Left ventricle myocardium superior (tissue), 1 donor: ENCODE measurements at places on chromosomes 1 and 21.

DNA sequence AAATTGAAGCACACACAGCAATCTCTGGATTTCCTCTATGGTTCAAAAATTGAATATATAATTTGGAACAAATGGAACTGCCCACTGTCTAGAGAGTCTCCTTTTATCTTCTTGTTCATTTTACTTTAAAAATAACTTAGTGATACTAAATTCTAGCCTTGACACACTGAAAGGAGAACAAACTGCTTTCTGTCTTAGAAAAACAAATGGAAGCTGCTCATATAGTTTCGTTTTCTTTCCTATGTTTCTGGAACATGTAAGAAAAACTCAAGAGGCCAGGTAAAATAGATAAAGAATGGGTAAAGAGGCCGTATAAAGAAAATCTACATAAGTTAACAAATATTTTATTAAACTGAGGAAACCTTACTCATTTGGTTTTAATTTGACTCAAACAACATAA, 332.7 kb downstream of the NEGR1 start:
- DNase-seq, result no peak

- DNase-seq, result no peak
Measured at GRCh38 chr1:85189120-85189519, 11.7 kb downstream of the SYDE2 start.

DNA sequence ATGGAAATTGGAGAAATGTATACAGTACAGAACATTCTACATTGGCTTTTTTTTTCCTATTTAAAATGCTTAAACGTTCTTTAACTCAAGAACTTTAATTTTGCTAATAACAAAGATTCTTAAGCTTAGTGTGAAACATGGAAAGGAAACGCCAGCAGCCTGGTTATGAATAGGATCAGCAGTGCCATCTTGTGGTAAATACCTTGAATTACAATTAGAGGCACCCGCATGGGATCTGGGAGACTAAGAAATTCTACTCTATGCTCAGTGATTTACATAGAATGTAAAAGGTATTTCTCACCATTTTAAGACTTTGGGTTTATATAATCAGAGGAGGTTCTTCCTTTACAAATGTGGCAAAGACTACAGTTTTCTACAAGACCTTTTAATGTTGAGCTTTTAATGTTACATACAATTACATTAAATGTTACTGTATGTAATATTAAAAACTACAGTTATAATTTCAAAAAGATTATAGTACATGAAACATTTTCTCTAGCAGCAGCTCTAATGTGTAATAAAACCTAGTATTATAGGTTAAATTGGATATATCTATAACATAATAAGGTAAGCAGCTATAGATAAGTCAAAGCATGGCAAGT, 32.1 kb upstream of the APOBEC4 start:
- no peak for DNase-seq

DNA sequence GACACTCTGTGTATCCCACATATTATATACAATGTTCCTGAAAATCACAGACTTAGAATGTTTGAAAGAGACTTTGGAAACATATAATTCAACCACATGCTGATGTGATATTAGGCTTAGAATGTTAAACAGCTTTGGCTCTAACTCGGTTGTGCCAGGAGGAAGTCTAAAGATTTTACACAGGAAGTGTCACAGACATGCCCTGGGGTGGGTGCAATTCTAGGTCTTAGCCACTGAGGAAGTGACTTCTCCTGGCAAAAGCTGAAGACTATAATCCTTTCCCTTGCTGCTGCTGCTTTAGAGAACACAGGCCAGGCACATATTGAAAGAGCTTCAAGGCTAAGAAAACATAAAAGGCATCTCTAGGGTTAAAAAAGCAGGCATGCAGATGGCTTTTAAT, 51.0 kb downstream of the RPL5 start:
- DNase-seq, result no peak

- DNase-seq, result no peak
Measured at GRCh38 chr1:150820730-150821512, 12.9 kb upstream of the CTSK start.

- DNase-seq, result no peak
Measured at GRCh38 chr1:46526013-46526690, 25.3 kb downstream of the KNCN start.

DNA sequence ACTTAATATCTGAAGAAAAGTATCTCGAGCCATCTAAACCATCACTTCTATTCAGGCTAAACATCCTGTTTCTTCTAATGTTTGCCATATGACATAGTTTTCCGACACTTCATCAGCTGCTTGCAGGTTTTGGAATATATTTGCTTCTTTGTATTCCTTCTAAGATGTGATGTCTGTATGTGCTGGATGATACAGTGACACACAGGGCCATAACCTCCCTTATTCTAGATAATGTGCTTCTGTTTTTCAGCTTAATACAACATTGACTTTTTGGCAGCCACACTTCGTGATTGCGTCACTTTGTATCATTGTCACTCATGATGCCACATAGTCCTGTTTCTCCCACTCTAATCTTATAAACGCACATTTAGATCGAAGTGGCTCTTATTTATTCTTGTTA, 156.3 kb downstream of the CRB1 start:
- no peak for DNase-seq

DNA sequence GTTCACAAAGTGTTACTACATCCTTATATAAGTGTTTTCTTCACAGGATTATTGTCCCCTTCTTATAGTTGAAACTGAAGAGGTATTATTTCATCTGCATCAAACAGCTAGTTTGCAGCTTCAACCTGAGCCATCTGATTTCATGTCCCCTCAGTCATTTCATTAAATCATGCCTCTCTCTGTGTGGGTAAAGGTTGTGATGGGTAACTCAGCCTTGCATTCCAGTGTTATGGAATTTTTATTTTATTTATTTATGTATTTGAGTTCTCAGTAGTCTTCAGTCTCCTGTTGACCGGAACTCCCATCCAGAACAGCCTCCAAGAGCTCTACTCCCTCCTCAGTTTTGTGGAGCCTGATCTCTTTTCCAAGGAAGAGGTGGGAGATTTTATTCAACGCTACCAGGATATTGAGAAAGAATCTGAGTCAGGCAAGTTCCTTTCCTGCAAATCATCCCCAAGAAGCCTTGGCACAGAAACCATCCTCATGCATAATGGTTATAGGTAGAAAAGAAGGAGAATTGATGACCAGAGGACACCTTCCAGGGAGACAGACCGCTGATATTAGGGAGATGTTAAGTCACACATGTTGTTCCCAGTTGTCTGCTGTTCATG, 21.8 kb downstream of the CHD1L start:
- no peak for DNase-seq

DNA sequence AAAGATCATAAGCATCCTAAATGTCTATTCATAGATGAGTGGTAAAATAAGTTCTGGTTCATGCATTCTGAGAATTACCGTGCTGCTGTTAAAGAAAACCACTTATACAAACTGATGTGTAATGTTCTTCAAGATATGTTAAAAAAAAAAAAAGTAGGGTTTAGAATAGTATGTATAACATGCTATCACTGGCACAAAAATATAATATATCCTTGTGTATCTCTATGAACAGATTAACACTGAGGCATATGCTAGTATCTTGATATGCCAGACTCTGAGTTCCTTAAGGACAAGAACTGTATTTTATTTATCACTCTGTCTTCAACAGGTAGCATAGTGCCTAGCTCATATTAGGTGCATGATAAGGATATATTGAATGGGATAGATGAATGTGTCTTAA, 108.9 kb downstream of the HS2ST1 start:
- no peak for DNase-seq

- no peak for DNase-seq
Measured at GRCh38 chr1:99447721-99448120, 183.4 kb downstream of the PLPPR4 start.

DNA sequence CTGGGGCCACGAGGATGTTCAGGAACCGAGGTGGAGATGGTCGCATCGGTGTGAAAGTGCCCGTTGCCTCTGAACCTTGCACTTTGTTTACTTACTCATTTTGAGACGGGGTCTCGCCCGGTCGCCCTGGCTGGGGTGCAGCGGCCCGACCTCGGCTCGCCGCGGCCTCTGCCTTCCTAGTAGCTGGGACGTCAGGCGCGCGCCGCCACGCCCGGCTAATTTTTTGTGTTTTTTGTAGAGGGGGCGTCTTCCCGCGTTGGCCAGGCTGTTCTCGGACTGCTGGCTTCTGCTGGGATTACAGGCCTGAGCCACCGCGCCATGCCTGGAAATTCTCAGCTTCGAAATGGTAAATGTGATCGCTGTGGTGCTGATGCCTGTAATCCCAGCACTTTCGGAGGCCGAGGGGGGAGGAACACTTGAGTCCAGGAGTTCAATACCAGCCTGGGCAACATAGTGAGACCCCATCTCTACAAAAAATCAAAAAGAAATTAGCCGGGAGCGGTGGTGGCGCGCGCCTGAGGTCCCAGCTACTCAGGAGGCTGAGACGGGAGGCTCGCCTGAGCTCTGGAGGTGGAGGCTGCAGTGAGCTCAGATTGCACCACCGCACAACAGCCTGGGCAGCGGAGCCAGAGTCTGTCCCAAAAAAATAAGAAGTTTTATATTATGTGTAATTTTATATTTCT, 684 bp upstream of the MRPL20 start:
- DNase-seq, result peak; percentile 24

- no peak for DNase-seq
Measured at GRCh38 chr1:20138961-20139550, at the start of gene PLA2G2F. PLA2G2F (plus strand) TSS chr1:20139323; CDS start chr1:20139428, 105 bp downstream.

DNA sequence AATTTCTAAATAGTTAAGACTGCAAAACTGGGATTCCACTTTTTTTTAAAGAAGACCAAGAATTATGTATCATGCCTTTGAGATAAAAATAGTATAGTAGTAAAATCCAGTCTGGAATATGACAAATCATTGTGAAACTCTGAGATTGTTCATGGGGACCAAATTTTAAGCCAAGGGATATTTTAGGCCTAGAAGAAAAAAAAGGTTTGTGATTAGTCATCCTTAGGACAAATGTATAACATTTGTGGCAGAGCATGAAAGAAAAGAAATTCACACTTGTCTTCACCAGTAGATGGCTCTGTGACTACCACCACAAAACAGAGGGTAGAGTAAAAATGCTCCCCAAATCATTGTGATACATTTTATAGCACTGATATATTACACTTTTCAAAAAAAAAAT, 226.1 kb downstream of the KCTD3 start:
- DNase-seq, result no peak

DNA sequence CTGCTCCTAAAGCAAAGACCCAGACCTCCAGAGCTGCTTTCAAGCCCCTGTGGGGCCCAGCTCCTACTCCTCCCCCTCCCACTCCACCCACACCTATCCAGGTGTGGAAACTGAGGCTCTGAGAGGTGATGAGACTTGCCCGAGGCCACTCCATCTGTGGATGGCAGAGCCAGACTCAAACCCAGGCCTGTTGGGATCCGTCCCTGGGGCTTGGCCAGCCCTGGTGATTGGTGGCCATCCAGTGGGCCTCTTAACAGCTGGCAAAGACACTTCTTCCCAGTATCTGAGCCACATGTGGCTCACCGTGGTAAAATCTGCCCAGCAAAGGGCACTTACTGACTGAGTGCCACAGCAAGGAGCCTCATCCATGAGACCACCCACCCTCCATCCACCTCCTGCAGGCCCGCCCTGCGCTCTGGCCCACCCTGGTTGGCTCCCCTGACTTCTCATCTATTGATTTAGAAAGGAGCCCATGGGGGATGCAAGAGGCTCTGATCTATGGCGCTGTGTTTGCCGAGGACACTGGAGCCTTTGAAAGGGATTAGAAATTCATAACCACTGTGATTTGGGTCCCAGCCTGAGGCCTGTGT, 398.5 kb downstream of the PTPRU start:
- no peak for DNase-seq

DNA sequence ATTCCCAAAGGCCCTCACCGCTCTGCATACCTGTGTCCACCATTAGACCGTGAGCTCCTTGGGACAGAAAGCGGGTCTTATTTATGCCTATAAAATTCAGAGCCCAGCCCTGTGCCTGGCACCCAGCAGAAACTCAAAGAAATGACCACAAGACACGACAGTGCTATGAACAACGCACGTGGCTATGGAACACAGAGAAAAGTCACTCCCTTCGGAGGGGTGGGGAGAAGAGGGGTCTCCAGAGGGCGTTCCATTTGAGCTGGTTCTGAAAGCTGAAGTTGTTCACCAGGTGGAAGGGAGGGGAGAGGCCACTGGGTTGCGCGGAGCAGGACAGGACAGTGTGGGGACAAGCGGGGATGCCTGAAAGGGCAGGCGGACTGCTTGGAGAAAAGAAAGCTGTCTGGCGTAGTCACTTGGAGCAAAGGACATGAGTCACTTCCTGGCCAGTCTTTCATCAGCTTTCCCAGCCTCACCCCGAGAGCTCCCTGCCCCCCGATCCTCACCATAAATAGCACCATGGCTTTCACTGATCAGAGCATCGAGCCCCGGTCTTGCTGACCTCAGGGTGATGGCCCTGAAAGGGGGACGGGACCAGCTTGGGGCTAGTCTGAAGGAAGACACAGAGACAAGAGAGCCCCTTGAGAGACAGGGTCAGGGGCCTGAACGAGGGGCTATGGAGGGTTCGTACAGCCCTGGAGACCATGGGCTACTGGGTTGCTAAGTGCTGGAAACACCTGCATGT, 28.5 kb downstream of the ECE1 start:
- DNase-seq, result peak; percentile 77

- no peak for DNase-seq
Measured at GRCh38 chr1:87515781-87516180, 187.1 kb downstream of the LMO4 start.

DNA sequence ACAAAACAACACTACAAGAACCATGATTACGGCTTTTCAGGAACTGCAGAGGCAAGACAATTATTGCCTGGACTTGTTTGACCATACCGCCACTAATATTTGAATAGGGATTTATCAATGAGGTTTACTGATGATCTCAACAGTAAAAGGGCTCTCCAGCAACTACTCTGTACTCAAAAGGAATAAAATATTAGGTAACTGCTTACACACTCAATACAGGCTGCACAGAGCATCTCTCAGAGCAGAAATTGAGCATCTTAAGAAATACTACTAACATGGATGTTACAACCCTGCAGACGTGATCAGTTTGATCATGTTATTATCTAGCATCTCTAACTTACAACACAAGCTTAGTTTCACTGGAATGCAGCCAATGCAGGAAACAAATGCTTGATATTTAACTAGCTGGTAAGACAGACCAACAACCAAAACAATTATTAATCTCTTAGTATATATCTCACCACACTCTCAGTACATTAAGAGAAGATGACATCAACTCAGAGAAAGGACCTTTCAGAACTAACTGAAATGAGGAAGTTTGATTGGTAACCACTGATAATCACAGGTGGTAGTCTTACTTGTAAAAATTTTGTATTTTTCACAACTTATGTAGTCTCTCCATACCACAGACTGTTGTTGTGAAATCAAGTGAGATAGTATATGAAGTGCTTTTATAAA, 52.2 kb downstream of the PUM1 start:
- DNase-seq, result no peak

DNA sequence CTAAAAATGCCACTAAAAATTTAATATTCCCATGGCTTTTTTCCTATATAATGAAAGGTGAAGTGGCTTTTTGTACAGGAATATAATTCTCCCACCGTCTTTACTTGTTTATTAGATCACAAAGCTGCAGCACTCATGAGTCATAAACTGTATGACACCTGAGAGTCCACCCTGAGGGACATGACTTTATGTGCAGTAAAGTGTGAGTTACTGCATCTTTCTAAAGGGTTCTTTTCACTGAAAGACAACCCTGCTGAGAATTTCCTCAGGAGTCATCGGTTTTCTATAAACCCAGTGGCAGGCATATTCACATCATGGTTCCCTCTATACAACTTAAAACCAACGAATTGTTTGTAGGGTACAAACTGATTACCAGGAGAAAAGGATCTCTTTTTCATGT, 77.4 kb downstream of the APP start:
- DNase-seq, result no peak

GRCh38 chr1:86868477-86868876, 45.4 kb downstream of the SELENOF start:
- no peak for DNase-seq

- no peak for DNase-seq
Measured at GRCh38 chr1:22411589-22411988, 40.1 kb upstream of the ZBTB40 start.
